Naive thymus-derived CD8-positive, alpha-beta T cell (primary cell): ENCODE measurements at places on chromosomes 4 and X.

DNA sequence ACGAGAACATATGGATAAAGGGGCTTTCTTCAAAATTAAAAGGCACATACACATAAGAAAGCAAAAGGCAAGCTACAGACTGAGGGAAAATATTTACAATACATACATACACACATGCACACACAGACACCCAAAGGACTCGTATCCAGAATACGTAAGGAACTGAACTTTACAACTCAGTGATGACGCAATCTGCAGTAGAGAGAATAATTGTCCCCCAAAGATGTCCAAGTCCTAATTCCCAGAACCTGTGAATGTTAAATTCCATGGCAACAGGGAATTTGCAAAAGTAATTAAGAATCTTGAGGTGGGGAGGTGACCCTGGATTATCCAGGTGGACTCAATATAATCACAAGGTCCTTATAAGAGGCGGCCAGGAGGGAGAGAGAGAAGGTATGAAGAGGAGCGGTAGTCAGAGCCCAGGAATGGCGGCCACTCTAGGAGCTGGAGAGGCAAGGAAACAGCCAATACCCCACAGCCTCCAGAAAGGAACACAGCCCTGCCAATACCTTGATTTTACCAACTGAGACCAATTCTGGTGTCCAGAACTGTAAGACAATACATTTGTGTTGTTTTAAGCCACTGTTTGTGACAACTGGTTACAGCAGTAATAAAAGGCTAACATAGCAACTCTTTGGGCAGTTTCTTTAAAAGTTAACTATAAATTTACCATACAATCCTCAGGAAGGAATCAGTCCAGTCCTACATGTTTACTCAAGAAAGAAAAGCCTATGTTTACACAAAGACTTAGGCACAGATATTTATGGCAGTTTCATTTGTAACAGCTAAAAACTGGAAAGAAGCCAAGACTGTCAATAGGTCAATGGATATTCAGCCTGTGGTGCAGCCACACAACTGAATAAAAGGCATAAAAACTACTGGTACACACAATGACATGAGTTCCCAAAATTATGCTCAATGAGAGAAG lies 27.3 kb upstream of the STS start:
- no peak for DNase-seq

GRCh38 chrX:77693594-77693993 lies 92.4 kb downstream of the ATRX start:
- no peak for DNase-seq

DNA sequence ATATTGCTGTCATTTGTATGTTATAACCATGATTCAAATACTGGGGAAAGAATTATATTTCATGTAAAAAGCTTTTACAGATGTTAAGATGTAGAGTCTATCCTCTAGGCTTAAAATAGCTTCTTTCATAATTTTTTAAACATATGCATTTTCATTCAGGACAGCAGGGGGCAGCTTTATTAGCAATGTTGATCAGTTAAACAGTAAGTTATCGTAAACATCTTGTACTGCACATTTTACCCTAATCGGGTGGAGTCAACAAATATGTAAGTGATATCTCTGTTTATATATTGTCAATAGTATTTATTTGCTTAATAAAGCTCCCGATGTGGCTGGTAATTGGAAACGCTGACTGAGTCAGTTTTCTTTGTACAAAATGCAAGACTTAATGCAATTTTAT lies 142.5 kb upstream of the MED14 start:
- peak; percentile 40 for DNase-seq

DNA sequence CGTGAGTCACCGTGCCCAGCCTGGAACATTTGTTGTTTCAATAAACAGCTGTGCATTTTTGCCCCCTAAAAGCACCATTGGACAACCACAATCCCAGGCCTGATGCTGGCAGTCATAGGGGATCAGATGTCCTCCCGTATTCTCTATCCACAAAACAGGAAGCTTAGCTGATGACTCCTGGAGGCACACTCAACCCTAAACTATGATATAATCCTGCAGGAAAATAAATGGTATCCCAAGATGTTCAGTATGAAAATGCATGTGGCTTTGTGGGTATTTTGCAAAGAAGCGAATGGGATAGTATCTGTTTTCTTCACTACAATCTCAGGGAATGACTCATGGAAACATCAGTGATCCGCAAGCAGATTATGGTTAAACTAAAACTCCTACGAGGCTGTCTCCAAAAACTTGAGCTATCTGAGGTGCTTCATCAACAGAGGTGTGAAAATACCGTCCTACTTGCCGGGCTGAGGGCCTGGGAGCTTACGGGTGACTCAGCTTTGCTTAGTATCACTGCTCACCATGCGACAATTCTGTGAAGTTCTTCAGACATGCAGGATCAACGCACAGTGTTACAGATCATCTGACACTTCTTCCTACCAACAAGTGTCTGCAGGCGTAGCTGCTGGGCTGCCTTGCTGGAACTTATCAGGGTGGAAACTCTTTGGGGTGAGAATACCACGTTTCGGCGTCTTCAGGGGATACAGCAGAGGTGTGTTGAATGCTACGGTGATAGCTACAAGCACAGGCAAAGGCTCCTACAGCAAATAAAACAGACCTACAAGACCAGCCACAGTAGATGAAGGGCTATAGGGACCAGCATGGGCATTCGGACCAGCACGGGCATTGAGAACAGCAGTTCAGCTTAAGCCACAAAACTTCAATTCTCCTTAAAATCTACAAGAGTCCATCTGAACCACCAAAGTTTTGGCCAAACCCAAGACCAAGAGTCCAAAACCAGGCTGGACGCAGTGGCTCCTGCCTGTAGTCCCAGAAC lies 148.5 kb downstream of the DHRSX start:
- no peak for DNase-seq

GRCh38 chrX:78746496-78746895 lies 1.0 kb upstream of the LPAR4 start:
- no peak for DNase-seq

DNA sequence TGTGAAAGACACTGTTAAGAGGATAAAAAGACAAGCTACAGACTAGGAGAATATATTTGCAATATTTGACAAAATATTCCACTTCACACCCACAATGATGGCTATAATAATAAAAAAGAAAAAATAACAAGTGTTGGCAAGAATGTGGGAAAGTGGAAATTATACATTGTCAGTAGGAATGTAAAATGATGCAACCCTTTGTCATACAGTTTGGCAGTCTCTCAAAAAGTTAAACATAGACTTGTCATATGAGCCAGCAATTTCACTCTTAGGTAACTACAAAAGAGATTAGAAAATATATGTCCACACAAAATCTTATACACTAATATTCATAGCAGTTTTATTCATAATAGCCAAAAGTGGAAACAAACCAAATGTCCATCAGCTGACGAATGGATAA lies 5.2 kb upstream of the RADX start:
- no peak for DNase-seq

- no peak for DNase-seq
Measured at GRCh38 chr4:17027495-17027894, 129.1 kb upstream of the LDB2 start.

DNA sequence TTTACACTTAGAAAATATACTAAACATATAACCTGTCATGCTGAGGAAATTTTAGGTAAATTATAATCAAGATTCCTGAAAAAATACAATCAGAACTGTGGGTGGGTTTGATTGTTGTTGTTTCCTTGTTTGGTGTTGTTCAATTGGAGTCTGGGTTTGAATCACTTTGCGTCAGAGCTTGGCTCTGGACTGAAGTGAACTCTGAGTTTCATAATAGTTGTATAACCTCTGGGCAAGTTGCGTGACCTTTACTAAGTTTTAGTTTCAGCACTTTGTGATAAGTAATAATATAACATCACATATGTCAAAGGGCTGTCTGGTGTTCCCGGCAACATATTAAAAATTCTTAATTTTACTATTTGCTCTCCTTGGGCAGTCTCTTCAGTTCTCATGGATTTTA lies 758.1 kb downstream of the RAPGEF2 start:
- DNase-seq, result no peak

DNA sequence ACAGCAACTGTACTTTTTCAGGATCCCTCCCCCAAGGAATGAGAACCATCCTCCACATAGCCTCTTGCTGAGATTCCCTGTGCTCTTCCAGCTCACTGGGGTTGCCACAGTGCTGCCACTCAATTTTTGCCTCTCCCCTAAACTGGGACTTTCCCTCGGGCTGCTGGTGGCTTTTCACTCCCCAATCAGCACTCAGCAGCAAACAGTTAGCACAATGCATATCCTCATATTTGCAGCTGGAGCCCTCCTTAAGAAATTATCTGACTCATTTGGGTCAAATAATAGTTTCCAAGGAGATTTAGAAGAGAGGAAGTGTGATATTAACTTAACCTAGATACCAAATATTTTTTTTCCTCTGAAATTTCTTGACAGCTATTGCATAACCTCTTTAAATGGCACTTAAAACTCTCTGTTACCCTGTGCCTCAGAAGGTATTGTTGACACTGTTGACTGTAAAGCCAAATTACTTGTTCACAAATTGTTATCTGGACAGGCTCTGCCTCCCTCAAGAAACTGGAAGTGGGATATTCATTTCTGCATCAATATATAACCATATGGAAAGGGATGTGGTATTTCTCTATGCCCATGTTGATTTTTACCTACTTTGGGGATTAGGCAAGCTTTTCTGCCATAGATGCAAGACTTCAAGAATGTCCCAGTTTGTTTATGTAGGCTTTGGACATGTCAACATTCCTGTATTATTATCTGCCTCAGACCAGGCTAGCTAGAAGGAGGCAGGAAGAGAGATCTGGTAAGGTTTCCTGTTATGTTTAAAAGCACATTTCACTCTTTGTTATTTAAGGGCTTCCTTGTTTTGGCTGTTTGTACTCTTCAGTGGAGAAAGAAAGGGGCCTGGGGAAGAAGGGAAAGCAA lies 58.0 kb downstream of the SEPTIN11 start:
- no peak for DNase-seq

- no peak for DNase-seq
Measured at GRCh38 chr4:108854786-108855185, 91.9 kb upstream of the ETNPPL start.

- peak; percentile 19 for DNase-seq
Measured at GRCh38 chrX:115330498-115331168, 41.1 kb downstream of the LUZP4 start.

- DNase-seq, result no peak
Measured at GRCh38 chrX:95764972-95765451, 919.6 kb upstream of the DIAPH2 start.

GRCh38 chrX:13574600-13574999 lies 5.2 kb downstream of the EGFL6 start:
- DNase-seq, result no peak

- DNase-seq, result no peak
Measured at GRCh38 chr4:32148111-32148666, 1428.0 kb downstream of the PCDH7 start.

GRCh38 chr4:189050643-189051042 lies 890.0 kb upstream of the FRG1 start:
- DNase-seq, result no peak

DNA sequence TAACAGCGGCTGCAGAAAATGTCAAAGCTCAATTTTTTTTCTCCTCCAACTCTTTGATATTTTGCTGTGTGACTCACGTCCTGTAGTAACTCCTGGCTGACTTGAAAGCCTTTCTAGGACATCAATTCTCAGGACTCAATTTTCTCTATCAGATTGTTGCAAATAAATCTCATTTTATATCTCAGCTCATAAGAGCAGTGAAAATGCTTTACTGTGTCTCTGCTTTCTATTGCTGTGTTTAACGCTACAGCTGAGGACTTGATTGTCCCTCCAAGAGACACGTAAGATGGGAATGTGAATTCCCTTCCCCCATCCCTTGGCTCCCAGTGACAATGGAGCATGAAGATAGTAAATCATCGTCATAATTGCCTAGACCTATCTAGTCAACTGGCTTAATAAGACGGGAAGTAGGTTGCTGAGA lies 20.5 kb upstream of the CBR4 start:
- DNase-seq, result no peak

GRCh38 chr4:38964942-38965775 lies 67.0 kb downstream of the TMEM156 start:
- no peak for DNase-seq

GRCh38 chrX:18426004-18426320 lies 554 bp downstream of the CDKL5 start:
- DNase-seq, result no peak

- DNase-seq, result no peak
Measured at GRCh38 chr4:1451752-1452122, 45.5 kb upstream of the NKX1-1 start.

DNA sequence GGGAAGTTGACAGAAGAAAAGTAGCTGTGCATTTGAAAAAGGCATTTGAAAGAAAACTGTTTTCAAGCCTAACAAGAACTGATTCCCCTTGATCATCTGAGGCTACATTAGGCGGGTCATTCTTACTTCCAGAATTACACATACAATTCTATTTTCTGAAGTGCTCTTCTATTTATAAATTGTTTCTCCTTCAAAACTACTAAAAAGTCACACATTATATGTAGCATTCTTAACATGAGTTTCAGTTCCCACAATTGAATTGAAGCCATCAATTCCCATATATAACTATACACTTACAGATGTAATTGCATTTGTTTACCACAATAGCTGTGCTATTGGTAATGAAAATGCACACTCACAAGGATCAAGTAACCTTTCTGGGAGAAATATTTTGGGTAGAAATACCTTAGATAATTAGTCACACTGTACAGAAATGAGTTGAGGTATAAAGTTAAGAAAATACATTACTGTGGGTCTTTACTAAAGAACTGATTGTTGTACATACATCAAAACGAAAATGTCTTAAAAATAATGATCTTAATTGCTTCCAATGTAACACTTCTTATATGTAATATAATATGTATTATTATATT lies 1688.0 kb upstream of the AGA start:
- no peak for DNase-seq

DNA sequence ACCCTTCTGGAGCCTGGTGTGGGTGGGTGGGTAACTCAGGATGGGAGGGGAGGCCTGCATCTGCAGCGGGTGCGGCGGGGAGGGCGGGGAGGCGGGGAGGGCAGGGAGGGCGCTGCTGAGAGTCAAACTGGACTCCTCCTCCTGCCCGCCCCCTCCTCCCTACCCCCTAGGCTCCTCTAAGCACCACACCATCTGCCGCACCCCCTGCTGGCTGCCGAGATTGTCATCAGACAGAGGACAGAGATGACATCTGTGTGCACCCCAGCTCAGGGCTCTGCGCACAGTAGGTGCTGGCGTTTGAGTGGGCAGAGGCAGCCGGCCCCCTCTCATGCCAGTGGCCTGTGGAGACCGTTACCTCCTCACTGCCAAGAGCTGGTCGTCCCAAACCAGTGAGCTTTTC lies 10.6 kb upstream of the HMX1 start:
- no peak for DNase-seq

DNA sequence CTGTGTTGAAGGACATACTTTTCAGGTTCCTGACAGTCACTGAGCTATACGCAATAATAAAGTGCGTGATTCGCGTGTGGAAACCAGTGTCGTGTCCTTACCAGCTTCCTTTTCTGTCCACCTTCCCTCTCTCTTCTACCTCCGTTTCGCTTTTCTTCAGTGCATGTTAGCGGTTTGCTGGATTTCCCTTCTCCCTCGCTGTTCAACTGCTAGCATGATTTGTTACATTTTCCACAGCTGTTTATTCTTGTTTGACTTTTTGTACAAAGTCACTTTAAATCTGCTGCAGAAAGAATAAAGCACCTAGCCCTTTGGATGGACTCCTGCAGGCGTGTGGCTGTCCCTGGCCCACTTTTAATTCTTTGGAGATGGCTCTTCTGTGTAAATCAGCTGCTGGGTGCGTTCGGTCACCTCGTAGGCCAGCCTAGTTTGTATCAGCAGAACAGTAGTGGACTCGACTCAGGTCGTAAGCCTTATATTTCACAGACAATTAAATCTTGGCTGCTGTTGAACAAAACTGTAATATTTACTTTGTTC lies 8.9 kb upstream of the HAND2 start:
- no peak for DNase-seq

GRCh38 chrX:25003066-25003849 lies 12.5 kb downstream of the ARX start:
- no peak for DNase-seq

GRCh38 chr4:111108153-111108552 lies 485.3 kb upstream of the PITX2 start:
- no peak for DNase-seq
